ENCODE measurements at places on chromosomes 5 and 9.
A peak's percentile ranks its signal among the peaks of the same experiment; 100 is the strongest.

GRCh38 chr5:12016159-12016746 lies 112.0 kb upstream of the CTNND2 start:
- no peak for DNase-seq

DNA sequence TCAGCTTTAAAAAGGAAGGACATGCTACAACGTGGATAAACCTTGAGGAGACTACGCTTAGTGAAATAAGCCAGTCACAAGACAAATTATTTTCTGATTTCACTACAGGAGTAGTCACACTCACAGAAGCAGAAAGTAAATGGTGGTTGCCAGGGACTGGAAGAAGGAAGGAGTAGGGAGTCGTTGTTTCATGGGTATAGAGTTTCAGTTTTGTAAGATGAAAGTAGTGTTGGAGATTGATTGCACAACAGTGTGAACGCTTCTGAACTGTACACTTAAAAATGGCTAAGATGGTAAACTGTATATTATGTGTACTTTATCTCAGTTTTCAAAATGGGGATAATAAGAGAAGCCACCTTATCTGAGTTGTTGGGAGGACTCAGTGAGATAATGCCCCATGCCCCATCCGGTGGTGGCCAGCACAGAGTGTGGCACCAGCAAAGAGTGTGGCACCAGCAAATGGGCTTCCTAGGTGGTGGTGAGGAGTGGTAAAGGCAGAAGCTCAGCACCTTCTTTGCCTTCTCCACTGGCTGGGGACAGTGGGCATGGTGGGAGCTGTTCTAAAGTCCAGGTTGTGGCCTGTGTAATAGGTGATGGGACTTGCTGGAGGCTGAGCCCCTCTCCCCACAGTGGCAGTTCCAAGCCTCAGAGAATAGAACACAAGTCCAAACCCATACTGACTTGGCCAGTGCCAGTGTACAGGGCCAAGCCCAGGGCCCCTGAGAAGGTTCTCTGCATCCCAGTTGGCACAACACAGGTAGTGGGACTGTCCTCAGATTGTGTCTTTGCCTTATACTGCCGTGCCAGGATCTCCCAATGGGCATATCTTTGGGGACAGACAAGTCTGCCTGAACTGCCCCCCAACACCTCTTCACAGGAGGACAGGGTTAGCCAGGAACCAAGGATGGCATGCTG lies 4.4 kb downstream of the SLC22A4 start:
- DNase-seq, result no peak

DNA sequence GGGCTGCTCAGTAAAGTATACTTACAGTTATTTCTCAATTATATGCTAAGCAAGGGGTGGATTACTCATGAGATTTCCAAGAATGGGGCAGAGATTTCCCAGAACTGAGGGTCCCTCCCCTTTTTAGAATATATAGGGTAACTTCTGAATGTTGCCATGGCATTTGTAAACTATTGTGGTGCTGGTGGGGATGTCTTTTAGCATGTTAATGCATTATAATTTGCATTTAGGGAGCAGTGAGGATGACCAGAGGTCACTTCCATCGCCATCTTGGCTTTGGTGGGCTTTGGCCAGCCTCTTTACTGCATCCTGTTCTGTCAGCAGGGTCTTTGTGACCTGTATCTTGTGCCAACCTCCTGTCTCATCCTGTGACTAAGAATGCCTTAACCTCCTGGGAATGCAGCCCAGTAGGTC lies 35.5 kb downstream of the TTC1 start:
- no peak for DNase-seq

DNA sequence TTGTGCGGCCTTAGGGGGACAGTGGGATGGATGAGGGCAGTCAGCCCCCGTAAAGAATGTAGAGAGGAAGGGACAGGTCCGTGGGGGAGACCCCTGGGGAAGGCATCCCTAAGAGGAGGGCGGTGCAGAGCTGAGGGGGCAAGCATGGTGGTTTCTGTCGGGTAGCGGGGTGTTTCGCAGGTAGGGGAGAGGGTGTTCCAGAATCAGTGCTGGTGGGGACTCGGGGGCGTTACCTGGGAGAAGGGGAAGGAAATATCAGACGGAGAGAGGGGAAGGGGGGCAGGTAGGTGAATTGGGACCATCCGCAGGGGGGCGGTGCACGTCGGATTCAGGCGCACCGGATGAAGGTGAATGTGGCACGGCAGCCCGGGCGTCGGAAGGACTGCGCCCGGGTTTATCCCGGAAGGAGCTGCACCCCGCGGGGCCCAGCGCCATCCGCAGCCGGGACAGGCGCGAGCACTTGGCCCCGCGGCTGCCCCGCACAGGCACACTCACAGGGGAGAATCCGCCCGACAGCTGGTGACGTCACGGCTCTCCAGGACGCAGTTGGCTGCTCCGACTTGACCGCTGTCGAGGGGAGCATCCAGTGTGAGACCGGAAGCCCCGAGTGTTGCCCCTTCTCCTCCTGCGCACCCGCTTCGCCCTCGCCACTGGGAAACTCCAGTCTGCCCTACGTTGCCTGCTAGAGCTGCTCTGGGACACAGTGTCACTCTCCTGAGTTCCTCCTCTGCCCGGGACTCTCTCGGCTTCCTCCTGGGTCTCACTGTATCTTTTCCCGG lies 1.3 kb downstream of the CD72 start:
- peak; percentile 87 for DNase-seq

GRCh38 chr9:121640076-121640475 lies 11.4 kb upstream of the DAB2IP start:
- DNase-seq, result peak; percentile 85

GRCh38 chr9:132125944-132126679 lies 35.7 kb upstream of the NTNG2 start:
- no peak for DNase-seq

DNA sequence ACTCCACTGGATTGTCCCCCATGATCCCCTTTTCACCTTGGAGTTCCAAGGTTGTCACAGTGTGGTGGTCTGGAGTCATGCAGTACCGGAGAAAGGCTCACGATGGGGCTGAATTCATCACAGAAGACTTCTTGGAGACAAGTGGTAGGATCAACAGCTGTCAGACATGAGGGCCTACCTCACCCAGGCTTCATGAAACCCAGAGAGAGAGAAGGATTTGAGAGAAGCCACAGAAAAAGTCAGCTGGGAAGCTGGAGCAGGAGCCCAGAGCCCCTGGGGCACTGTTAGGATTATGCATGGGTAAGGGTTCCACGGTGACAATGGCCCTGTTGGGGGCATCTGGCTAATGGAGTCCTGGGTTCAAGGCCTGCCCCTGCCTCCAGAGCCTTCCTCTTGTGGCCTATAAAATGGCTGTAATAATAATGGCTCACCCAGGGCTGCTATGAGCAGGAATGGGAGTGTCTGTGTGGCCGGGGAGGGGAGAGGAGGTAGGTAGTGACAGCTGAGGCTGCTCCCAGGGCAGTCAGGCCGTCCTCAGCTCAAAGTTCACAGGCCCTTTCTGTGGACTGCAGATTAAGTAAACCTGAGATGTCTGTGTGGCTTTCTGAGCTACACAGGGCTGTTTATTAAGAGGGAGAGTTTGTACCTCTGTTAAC lies 910 bp downstream of the TRIM14 start:
- peak; percentile 63 for DNase-seq

DNA sequence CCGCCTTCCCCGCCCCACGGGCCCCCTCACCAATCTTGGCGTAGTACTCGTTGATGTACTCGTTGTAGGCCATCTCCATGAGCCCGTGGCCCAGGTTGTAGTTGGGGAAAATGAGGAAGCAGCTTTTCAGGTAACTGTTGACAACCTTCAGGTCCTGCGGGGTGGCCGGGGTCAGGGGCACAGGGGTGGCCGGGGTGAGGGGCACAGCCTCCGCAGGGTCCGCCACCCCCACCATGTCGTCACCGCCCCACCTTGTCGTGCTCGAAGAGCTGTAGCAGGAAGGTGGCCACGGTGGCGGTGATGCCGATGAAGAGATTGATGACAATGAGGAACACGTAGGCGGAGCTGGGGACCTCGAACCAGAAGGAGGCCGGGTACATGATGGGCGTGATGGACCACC lies 14.8 kb upstream of the CLIC3 start:
- DNase-seq, result no peak

- DNase-seq, result no peak
Measured at GRCh38 chr5:84373506-84373905, 11.2 kb downstream of the EDIL3 start.

Data from stomach (tissue), 19 donors.